ENCODE measurements at places on chromosomes 6 and 20.

DNA sequence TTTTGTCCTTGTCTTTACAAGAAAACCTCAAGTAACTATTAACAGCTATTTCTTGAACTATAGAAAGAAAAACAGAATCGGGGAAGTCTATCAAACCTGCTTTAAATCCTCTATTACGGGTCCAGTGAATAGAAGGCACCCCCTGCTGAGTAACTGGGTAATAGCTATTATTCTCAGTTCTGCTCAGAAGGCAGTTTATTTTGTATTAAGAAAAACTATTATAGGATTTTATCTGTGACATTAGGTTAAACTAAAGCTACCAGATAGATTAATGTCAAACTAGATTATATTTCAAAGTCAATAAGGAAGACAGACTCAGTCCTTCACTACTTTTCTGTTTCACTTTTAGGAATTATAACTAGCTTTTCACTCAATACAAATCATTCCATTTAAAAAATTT, 93.7 kb downstream of the DST start:
- no peak for DNase-seq

DNA sequence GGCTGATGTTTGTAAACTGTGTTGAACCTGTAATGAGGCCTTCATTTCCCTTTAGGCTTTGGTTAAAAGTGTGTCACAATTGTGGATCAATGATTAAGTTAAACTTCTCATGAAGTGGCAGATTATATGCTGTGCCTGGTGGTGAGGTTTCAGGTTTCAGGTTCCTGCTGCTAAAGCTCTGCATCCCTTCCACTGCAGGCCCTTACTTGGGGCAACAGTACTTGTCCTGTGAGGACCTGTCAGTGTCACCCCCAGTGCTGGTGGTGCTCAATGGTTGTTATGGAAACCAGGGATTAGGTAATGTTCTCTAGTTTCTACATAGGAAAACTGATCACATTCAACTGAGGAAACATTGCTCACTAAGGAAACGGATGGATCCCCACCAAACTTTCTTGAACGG, 18.5 kb downstream of the RPP21 start:
- DNase-seq = no peak

GRCh38 chr20:33784225-33784624, 26.9 kb upstream of the CHMP4B start:
- DNase-seq = no peak

DNA sequence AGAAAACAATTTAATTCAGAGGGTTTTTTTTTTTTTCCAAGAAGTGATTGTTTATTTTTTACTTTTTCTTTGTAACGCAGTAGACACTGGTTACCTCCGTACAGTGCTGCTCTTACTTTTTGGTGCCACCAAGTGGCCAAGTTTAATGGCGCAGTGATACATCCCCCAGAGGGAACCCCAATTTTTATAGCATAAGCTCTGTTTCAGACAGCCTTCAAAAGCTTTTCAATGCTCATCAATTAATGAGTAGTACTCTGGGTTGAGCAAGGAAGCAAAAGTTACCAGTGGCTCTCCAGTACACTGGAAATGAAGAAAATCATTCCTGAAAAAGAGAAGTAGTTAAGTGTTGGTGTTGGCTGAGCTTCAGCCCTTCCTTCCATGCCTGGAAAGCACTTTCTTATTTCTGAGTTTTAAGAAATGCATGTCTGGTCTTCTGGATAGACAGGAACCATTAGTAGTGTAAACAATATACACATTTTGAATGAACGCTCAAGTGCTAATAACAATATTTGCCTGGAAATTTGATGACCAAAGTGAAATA, 129.1 kb upstream of the SMLR1 start:
- DNase-seq = peak; percentile 67

DNA sequence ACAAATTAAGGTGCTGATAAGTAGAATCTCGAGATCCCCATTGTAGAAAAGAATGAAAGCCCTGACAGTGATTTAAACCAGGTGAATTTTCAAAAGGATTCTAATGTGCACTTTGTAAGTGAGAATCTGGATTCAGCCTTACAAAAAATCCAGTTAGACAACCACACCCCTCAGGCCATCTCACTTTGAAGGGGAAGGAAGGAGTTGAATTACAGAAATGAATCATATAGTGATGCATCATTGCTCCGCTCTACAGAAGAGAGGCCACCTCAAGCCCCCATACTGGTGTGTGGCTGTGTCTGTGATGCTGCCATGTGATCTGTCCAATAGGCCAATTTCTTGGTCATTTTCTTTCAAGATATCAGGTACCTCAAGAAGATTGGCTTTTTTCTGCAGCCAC, 85.5 kb upstream of the NT5E start:
- DNase-seq = no peak

DNA sequence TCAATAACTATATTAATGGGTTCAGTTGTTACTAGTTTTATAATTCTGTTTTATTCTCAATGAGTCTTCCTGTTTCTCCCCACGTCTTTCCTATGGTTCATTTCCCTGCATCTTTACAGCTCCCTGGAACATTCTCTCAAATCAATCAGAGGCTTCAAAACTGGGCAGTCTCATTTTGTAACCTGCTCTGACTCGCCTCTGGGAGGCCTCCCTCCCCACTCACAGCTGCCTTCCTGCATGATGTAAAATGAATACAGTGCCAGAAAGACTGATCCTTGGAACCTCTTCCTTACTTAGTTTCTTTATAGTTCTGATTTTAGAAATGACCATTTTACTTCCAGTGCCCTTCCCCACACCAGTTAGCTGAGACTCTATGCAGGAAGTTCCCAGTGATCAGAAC, 103.9 kb downstream of the ESR1 start:
- no peak for DNase-seq
